Esophagus muscularis mucosa (tissue), 4 donors: ENCODE measurements at places on chromosomes 7 and 10. TPM values are rescaled to one million over a fixed set of nuclear protein-coding genes. Genes with fewer than 3 reads are reported as not detected.
A peak's percentile ranks its signal among the peaks of the same experiment; 100 is the strongest.

- H3K27me3 ChIP-seq, result peaks cover 46% of the 10 kb centered on the region
- peak overlapping the region; percentile 65 for H3K4me3 ChIP-seq
- H3K36me3 ChIP-seq, result no peaks in the 10 kb centered on the region
- H3K27ac ChIP-seq, result no peak overlapping the region
Observed at GRCh38 chr7:2520131-2520760, 672 bp downstream of the LFNG start.

DNA sequence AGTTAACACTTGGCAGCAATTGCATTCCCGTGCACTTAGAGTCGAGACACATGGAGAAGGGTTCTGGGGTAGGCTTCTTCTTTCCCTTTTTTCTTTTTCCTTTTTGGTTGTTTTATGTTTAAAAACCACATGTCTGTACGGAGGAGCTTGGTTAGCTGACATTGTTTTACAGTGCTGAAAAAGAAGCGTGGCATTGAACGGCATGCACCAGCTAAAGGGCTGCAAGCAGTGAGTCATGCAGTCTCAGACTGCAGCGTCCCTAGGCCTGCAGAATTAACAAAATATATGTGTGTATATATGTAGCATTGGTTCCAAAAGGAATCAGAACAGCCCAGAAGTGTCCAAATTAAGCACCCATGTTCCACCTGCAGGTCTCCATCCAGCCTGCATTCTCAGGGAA, 211.0 kb downstream of the TCF7L2 start:
- DNase-seq, result no peak
- H3K27ac ChIP-seq, result no peak overlapping the region
- peaks cover 22% of the 10 kb centered on the region for H3K4me1 ChIP-seq
- H3K4me3 ChIP-seq, result no peak overlapping the region
- H3K36me3 ChIP-seq, result peaks cover 63% of the 10 kb centered on the region

DNA sequence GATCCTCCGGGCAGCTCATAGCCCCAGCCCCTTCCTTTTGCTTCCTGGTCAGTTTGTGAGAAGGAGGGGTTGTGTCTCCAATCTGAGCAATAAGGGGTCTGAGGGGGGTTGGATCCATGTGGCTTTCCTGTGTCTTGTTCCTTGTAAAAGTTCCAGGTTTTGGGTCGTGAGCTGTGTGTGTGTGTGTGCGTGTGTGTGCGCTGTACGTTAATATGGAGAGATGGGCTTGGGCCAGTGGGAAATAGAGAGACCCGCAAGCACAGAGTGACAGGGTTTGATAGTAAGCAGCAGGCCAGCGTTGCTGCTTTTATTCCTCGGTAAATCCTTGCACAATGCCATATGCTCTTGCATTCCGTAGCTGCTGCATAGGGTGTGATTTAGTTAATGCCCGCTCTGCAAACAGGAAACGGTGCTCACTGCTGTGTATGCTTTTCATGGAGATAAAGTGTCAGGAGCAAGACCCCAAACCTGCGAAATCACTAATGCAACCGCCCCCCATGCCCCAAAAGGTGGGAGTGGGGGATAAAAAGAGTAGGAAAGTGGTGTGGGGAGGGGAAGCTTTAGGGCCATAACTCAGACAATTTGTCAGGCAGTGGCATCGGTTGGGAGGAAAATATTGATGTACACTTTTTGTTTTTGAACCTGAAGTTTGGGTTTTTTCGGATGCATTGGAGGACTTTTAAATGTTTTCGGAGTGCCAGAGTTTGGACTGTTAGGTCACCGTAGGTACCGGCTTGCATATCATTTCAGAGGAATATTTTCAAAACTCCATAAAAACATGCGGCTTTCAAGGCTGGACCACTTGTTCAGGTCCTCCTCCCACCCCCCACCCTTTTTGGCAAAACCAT, 108.7 kb downstream of the TCF7L2 start:
- no peaks in the 10 kb centered on the region for H3K27me3 ChIP-seq
- DNase-seq, result no peak
- peak overlapping the region; percentile 64 for H3K27ac ChIP-seq
- no peaks in the 10 kb centered on the region for H3K36me3 ChIP-seq
- H3K4me3 ChIP-seq, result peak overlapping the region; percentile 48

DNA sequence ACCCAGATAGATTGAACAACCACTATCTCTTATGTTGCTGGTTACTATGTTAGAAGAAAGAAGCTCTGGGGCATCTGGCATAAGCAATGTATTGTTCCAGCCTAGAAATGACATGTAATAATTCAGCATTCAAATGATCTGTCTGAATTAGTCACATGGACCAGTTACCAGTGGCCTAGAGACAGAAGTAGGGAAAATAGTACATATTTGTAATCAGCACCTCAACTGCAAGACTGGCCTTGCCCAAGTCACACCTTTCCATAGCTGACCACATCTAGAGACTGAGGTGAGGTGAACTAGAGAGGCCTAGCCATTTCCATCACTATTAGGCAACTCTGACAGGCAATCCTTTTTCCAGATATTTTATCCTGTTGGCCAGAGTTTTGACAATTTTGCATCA, 315.6 kb upstream of the KCND2 start:
- no peak overlapping the region for H3K4me3 ChIP-seq
- no peak overlapping the region for H3K27ac ChIP-seq
- H3K27me3 ChIP-seq, result no peaks in the 10 kb centered on the region
- DNase-seq, result no peak
- no peaks in the 10 kb centered on the region for H3K36me3 ChIP-seq

DNA sequence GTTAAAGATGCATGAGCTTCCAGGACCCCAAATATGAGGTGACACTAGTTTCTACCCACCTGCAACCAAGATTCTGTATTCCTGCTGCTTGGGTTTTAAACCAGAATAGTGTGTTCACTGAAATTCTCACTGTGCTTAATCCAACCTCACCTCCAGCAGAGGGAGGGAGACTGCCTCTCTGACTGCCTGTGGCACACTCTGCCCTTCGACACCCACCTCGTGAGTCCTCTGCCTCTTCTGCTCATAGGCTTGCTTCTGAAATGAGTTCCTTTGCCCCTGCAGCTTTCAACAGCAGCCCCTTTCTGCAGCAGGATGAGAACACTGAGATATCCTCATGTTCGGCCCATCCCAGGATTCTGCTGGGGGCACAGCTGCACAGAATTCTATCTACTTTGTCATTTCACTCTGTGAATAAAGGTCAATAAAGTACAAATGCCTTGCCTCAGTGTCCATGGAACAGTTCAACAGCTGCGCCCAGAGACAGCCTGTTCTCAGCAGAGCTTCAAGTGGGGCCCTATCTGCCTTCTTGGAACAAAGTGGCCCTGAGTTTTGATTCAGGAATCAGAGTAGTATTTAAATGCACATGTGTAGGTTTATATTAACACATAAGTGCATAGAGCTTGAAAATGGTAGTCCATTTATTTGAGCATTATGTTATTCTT, 632.5 kb downstream of the TNS3 start:
- H3K4me1 ChIP-seq, result no peaks in the 10 kb centered on the region
- H3K36me3 ChIP-seq, result no peaks in the 10 kb centered on the region
- H3K27me3 ChIP-seq, result no peaks in the 10 kb centered on the region
- H3K4me3 ChIP-seq, result no peak overlapping the region

GRCh38 chr7:90238583-90238982, 6.4 kb upstream of the CFAP69 start:
- no peak overlapping the region for H3K27ac ChIP-seq
- no peaks in the 10 kb centered on the region for H3K4me1 ChIP-seq
- no peak overlapping the region for H3K4me3 ChIP-seq
- DNase-seq, result no peak
- H3K27me3 ChIP-seq, result no peaks in the 10 kb centered on the region

- DNase-seq, result no peak
- H3K27ac ChIP-seq, result no peak overlapping the region
- H3K4me3 ChIP-seq, result no peak overlapping the region
- peaks cover 14% of the 10 kb centered on the region for H3K27me3 ChIP-seq
Observed at GRCh38 chr10:86179961-86180360, 186.6 kb downstream of the GRID1 start.

DNA sequence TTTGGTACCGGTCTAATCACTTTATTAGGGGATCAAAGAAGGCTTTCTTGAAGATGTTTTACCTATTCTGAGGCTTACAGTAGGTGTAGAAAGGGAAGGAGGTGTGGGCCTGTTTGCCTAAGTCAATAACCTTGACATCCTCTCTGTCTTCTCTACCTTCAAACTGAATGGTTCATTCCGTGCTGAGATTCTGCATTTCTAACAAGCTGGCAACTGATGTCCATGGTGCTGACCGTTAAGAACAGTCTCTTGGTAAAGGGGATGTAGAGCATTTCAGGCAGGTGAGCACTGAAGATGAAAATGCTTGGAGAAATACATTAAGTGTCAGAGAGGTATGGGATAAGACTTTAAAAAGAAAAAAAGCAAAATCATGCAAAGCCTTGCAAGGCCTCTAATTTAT, 51.5 kb upstream of the DGKB start:
- no peaks in the 10 kb centered on the region for H3K27me3 ChIP-seq
- no peak for DNase-seq
- no peak overlapping the region for H3K27ac ChIP-seq
- H3K4me3 ChIP-seq, result no peak overlapping the region

FAS gene
- 16.6 TPM for total RNA-seq

AGR2 gene
- not detected for total RNA-seq

PANK1 gene
- total RNA-seq, result 2.0 TPM

TMEM139 gene
- not detected for total RNA-seq

DNA sequence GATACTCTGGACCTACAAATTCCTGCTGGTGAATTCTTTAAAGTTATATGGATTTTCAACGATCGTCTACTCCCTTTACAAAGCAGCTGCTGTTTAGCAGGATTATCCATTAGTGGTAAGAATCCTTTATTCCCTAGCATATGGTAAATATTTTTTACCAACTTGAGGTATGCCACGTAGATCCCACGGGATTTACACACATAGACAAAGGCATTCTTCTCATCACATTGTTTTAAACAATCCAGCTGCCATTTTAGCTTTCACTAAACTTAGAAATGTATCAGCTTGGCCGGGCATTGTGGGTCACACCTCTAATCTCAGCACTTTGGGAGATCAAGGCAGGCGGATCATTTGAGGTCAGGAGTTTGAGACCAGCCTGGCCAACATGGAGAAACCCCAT, 148.0 kb upstream of the SH2B2 start:
- peaks cover 3% of the 10 kb centered on the region for H3K36me3 ChIP-seq
- no peak overlapping the region for H3K4me3 ChIP-seq
- no peak overlapping the region for H3K27ac ChIP-seq
- no peaks in the 10 kb centered on the region for H3K4me1 ChIP-seq
- H3K27me3 ChIP-seq, result no peaks in the 10 kb centered on the region

DNA sequence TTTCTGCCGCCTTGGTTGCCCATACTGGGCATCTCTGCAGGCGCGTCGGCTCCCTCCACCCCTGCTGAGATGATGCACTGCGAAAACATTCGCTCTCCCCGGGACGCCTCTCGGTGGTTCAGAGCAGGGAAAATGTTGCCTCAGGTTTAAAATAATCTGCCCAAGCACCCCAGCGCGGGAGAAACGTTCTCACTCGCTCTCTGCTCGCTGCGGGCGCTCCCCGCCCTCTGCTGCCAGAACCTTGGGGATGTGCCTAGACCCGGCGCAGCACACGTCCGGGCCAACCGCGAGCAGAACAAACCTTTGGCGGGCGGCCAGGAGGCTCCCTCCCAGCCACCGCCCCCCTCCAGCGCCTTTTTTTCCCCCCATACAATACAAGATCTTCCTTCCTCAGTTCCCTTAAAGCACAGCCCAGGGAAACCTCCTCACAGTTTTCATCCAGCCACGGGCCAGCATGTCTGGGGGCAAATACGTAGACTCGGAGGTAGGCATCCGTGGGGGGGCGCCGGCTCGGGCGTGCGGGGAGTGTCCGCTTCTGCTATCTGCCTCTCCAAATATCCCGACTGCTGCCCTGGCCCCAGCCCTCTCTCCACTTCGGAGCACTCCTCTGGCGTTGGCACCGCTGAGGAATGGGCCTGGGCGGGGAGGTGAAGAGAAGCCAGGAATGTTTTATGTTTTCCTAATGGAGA, at the start of gene CAV1:
Gene CAV1 (plus strand): TSS at position 428 of the 689 bp plus-strand sequence. CDS start 27 bp downstream, at position 455.
- H3K36me3 ChIP-seq, result peaks cover 23% of the 10 kb centered on the region
- no peaks in the 10 kb centered on the region for H3K27me3 ChIP-seq
- peaks cover 48% of the 10 kb centered on the region for H3K4me1 ChIP-seq
- H3K4me3 ChIP-seq, result peak within 1 kb of the TSS; percentile 65
- peak within 1 kb of the TSS; percentile 97 for H3K27ac ChIP-seq
- no peak for DNase-seq

- H3K27me3 ChIP-seq, result no peaks in the 10 kb centered on the region
- peaks cover 23% of the 10 kb centered on the region for H3K4me1 ChIP-seq
- no peak overlapping the region for H3K4me3 ChIP-seq
- peak; percentile 92 for DNase-seq
- H3K36me3 ChIP-seq, result no peaks in the 10 kb centered on the region
Observed at GRCh38 chr10:76303682-76304316, 872.4 kb downstream of the LRMDA start.

GRCh38 chr7:51025668-51026067, 243.0 kb upstream of the GRB10 start:
- DNase-seq, result no peak
- no peak overlapping the region for H3K27ac ChIP-seq
- peaks cover 57% of the 10 kb centered on the region for H3K36me3 ChIP-seq
- peaks cover 4% of the 10 kb centered on the region for H3K4me1 ChIP-seq

SFRP4 gene
- total RNA-seq, result 3.0 TPM

MSS51 gene
- total RNA-seq, result 0.83 TPM

MXI1 gene
- total RNA-seq, result 198 TPM

ORC5 gene
- total RNA-seq, result 11.8 TPM

DNA sequence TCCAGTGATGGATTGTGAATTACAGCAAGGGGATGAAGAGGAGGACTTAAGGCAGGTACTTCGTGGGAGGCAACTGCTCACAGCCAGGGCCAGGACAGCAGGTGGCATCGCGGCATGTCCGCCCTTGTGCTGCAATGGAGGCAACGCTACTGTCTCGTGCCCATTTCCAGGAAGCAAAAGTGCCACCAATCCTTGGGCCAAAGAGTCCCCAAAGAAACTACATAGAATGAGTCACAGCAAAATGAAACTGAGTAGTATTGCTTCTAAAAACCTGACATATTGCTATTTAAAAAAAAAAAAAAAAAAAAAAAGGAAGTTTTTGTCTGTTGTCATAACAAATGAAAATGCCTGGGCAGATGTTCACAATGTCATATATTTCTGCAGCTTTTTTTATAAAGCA, 46.6 kb downstream of the RSU1 start:
- no peak for DNase-seq
- no peaks in the 10 kb centered on the region for H3K27me3 ChIP-seq
- no peak overlapping the region for H3K4me3 ChIP-seq
- no peaks in the 10 kb centered on the region for H3K36me3 ChIP-seq
- no peaks in the 10 kb centered on the region for H3K4me1 ChIP-seq
- H3K27ac ChIP-seq, result no peak overlapping the region

DNA sequence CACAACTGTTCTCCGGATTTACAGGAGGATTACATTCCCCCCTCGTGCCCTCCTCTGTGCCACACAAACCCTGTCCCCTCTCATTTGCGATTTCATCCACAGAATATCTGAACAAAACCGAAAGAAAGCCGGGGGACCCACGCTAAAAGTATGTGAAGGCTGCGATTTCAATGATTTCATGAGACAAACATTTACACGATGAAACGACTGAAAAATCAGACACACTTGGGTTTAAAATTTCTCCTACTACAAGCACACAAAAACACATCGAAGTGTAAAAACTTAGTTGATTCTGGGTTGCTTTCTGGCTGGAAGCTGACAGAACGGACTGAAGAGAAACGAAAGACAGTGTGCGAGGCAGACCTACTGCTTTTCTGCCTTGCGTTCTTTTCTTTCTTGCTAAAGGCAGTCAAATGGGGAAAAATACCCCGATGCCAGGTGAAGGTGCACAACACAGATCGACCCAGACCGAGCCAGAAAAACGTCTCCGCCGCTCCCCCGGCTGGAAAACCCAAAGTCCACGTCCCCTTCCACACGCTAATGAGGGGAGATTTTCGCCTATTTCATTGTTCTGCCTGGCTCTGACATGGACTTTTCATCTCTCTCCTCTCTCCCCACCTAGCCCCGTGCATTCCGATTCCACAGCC, 1.2 kb downstream of the HIPK2 start:
- peak overlapping the region; percentile 94 for H3K27ac ChIP-seq
- no peaks in the 10 kb centered on the region for H3K27me3 ChIP-seq
- peaks cover 7% of the 10 kb centered on the region for H3K36me3 ChIP-seq
- peaks cover 23% of the 10 kb centered on the region for H3K4me1 ChIP-seq
